OCI-LY7 (cell line): ENCODE measurements at places on chromosomes 6 and 20.

GRCh38 chr20:37192137-37192854 is 12.9 kb upstream of the MROH8 start:
- DNase-seq = peak; percentile 73

- no peak for DNase-seq
These were observed 87.5 kb upstream of the TMEM170B start for GRCh38 chr6:11450037-11450436.

GRCh38 chr6:7959453-7959852 is 48.9 kb upstream of the TXNDC5 start:
- no peak for DNase-seq

- no peak for DNase-seq
These were observed 40.7 kb downstream of the RGS17 start for GRCh38 chr6:153090241-153090930.

- no peak for DNase-seq
These were observed 67.0 kb downstream of the DNAAF9 start for GRCh38 chr20:3340443-3340842.
